Activated CD8-positive, alpha-beta T cell treated with anti-CD3 and anti-CD28 coated beads for 36 hours (primary cell): ENCODE measurements at places on chromosomes 11 and 22. TPM values are rescaled to one million over a fixed set of nuclear protein-coding genes. Genes with fewer than 3 reads are reported as not detected.

Gene RAG2
- total RNA-seq, result not detected

- DNase-seq, result no peak
Observed at GRCh38 chr11:95444309-95445241, 213.6 kb upstream of the SESN3 start.

Gene MMP13
- not detected for total RNA-seq

- no peak for DNase-seq
Observed at GRCh38 chr22:29673361-29674066, 46.3 kb upstream of the CABP7 start.

Gene SORL1
- total RNA-seq, result 64.6 TPM

Gene MUC5AC
- total RNA-seq, result not detected

Gene CARS1
- 88.2 TPM for total RNA-seq

GRCh38 chr11:94314064-94314463 lies 9.7 kb downstream of the IZUMO1R start:
- DNase-seq, result no peak

Gene TSPAN32
- total RNA-seq, result 4.9 TPM

DNA sequence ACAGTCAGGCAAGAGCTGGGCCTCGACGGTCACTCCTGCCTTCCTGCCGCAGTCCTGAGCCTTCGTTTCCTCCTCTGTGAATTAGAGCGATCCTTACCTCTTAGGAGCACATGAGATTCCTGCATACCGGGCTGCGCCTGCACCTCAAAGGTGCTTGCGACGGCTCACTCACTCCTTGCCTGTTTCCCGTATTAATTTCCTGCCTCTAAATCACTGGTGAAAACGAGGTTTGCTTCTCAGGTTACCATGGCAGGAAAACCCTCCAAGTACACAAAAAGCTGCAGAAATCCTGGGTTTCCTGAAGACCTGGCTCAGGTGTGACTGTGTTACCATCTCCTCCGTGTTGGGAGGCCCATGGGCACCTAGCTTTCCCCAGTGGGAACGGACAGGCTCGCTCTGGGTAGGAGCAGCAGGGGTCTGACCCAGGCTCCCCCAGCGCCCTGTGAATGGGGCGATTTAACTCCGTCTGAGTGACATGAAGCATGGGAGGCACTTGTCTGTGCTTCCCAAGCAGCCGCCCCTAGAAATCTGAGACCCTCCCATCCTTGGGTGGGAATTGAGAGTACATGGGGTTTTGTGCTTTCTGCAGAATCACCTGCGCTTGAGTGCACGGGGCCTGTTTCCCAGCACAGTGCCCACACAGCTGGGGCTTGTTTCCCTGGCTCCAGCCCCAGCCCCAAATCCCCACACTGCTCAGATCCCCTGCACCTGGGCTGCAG lies 64.8 kb downstream of the PHF21B start:
- DNase-seq, result no peak

Gene MPZL2
- total RNA-seq, result 31.0 TPM

DNA sequence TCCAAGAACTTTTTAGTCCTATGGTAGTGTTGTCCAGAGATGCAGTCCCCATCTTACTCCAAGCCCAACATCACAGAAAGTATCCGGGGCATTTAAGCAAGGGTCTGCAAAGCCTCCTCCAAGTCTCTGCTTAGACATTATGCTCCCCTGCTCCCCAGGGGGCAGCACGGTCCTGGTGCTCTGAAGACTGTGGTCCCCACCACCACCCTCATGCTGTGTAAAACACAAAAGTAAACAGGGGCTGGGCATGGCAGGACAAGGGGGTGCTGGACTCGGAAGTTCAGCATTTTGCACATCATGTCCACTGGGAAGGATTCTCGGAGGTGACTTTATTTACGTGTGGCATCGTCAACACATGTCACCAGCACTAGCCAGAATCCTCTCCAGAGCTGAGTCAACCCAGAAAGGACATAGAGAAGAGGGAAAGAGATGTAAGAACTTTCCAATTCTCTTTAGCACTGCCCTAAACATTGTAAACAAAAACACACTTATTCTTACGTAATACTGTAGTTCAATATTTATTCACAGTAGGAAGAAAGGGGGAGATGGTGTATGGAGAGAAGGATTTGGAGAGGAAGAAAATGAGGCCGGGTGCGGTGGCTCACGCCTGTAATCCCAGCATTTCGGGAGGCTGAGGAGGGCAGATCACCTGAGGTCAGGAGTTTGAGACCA lies 37.7 kb downstream of the TCIRG1 start:
- DNase-seq, result peak; percentile 20

- no peak for DNase-seq
Observed at GRCh38 chr22:36211237-36211861, 9.7 kb upstream of the APOL4 start.

GRCh38 chr11:101215069-101215468 lies 85.5 kb upstream of the PGR start:
- no peak for DNase-seq

DNA sequence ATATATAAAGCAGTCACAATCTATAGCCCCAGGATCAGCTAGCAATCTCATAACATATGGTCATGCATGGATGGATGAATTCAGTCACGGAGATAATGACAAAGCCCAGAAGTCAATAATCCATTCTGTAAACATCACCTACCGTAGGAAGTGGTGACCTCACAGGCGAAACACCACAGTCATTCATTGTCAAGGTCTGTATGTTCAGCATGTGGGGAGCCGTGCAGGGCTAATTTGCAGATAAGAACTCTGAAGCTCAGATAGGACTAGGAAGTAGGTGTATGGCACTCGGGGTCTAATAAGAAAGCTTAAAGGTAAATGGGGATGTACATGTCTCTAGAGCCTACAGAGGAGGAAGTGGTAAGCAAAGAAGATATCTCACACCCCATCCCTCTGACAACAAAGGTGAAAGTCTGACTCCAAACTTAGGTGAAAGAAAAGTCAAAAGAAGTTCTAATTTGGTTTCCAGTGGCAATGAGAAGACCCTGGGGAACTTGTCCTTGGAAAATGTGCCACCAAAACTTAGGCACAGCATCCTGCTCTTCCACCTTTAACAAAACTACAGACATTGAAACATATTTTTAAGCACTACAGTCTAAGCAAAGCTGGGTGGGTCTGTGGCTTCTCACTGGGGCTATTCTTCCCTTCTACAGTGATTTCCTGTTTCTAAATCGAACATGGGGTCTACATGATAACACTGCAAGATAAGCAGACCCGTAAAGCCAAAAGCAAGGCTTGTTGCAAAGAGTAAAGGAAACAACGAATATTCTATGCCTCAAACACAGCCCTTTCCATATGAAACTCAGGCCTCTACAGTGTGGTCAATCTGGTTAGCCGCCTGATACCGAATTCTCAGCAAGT lies 5.2 kb downstream of the CRTAM start:
- DNase-seq, result peak; percentile 86

GRCh38 chr11:130636722-130637464 lies 188.4 kb downstream of the ADAMTS15 start:
- DNase-seq, result no peak

DNA sequence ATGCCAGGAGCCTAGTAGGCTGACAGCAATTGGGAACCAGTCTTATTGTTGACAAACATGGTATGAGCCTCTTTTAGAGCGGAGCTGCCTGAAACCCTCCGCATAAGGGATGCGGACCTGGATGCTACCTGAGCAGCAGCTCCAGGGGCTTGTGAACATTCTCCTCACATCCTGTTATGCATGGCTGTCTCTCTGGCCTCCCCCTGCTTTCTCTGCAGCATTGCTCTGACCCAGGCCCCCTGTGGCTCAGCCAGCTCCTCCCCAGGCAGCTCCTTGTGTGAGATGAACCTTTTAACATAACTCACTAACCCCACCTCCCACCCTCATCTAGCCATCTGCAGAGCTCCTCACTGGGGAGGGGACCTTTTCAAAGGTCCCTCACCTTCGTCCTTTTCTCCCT lies 6.0 kb downstream of the BMAL1 start:
- DNase-seq, result no peak

Gene NPAS4
- 0.11 TPM for total RNA-seq

GRCh38 chr11:27672836-27673464 lies 27.3 kb downstream of the BDNF start:
- no peak for DNase-seq

Gene C11orf21
- 2.2 TPM for total RNA-seq

DNA sequence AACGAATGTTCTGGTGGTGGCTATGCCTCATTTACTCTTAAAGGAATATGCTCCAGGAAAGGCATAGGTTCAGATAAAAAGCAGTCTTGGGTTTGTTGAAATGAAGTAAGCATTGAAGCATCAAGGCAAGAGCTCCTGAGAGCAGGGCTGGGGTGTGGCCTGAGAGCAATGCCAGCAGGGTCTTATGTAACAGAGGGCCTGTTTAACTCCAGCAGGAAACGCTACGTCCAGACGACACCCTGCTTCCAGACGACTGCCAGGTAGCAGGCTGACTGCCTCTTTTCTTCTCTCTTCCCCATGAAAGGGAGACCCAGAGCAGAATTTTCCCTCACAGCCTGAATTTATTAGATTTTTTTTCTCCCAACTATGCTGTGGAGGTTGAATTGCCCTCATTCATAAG lies 127.2 kb upstream of the SLC5A12 start:
- no peak for DNase-seq

DNA sequence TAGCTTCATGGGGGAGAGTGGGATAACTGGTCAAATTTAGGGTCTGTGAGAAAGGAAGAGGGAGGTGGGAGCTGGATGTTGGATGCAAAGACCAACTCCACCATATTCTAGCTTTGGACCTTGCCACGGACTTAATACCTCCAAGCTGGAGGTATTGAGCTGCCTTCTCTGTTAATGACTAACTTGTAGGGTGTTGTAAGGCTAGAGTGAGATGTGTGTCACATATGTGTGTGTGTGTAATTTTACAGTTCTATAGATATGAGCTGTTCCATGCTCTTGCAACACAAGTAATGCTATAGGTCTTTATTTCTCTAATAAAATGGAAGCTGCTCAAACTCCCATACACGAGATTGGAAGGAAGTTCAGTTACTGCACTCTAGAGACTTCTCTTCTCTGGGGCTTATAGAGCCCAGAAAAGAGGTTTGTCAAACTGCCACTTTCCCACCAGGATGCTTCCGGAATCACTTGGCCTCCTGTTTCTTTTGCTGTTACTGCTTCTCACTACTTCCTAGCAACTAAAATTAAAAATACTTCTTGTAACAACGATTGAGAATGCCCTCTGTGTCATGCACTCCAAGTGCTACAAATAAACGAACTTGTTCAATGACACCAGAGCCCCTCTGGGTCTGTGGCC lies 16.0 kb upstream of the FJX1 start:
- DNase-seq, result no peak

DNA sequence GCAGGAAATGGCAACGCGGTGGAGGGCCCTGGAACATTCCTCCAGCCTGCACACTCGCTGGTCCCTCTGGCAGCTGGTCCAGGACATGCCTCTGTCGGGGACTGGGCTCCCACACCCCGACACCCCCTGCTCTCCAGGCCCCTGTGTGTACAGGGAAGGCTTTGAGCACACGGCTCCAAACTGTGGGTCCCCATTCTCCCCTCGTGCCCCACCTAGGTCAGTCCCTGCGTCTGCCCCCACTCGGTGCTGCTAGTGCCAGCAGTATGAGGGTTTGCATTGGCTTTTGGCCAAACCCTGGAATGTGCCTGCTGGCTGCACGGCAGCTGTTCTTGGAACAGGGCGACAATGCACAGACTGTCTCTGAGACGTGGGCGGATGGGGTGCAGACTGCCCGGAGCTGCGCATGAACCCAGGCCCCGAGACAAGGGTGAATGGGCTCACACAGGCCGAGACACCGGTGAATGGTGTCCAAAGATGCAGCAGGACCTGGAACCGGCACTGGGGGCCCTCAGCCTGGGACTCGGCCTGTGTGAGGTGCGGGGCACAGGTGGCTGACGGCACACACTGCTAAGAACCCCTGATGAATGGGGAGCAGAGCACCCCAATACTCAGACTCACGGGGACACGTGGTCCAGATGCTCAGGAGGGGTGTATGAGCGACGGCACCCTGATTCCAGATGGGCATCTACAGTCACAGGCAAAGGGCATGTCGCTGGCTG lies 7.5 kb upstream of the SYT8 start:
- no peak for DNase-seq

DNA sequence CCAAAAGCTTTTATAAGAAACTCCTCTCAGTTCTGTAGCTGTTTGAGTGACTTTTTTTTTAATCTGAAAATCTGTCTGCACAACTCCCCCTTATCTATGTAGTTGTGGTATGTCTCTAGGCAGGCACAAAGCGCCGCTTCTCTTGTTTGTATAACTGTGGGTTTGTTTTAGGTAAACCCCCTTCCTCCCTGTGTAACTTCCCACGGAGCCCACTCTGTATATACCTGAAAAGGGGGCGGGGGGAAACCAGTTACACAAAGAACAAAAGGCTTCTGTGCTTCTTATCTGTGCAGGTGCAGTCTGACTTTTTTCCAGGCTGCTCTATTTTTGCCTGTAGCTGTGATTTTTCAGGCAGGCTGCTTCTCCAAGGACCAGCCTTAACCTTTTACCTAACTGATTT lies 13.2 kb downstream of the OR10AG1 start:
- no peak for DNase-seq

DNA sequence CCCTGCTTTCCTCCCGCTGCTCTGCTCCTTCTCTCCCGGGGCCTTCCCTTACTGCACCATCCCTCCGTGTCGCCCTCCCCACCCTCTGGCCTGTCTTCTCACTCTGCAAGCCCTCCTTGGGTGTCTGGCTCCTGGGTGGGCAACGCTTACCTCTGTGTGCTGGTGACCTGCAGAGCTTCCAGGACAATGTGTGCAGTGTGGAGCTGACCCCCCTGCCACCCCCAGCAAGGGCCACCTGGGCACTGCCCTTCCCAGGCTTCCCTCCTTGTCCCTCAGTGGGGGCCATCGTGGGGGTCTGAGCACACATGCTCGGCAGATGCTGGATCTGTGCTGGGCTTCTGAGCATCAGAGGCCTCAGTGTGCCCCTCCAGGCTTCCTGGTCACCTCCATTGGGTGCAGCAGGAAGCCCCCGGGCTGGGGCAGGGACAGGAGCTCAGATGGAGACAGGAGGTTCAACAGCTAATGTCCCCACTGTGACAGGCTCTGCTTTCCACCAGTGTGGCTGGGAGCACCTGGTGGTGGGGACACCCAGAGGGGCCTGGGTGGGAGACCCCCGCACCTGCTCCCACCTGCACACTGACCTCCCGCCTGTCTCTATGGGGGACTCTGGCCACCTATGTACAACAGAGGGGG lies 7.8 kb upstream of the BRSK2 start:
- no peak for DNase-seq

Gene CCDC15
- total RNA-seq, result 4.8 TPM

Gene DRD2
- total RNA-seq, result not detected

DNA sequence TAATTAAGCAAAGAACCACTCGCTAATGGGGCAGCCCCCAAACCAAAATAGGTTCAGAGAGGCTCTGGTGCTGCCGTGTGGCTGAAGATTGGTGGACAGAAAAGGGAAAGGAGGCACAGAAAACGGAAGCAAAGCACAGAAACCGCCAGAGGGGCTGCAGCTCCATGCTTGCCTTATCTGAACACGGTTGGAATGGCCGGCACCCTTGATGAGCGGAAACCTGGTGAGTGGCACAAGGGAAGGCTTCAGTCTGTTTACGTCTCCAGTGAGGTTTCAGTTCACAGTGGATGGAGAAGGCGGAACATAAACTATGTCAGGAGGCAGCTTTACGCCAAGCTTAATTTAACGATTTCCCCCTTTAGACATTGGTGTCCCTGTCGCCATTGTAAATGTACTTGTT lies 5.2 kb upstream of the PRR33 start:
- DNase-seq, result no peak

Gene MYRF
- total RNA-seq, result 0.97 TPM
